ENCODE measurements at places on chromosomes 11 and 22. TPM values are rescaled to one million over a fixed set of nuclear protein-coding genes. Genes with fewer than 3 reads are reported as not detected.
A peak's percentile ranks its signal among the peaks of the same experiment; 100 is the strongest.

GRCh38 chr22:46053563-46054090, 76.7 kb upstream of the WNT7B start:
- peak; percentile 80 for DNase-seq

DNA sequence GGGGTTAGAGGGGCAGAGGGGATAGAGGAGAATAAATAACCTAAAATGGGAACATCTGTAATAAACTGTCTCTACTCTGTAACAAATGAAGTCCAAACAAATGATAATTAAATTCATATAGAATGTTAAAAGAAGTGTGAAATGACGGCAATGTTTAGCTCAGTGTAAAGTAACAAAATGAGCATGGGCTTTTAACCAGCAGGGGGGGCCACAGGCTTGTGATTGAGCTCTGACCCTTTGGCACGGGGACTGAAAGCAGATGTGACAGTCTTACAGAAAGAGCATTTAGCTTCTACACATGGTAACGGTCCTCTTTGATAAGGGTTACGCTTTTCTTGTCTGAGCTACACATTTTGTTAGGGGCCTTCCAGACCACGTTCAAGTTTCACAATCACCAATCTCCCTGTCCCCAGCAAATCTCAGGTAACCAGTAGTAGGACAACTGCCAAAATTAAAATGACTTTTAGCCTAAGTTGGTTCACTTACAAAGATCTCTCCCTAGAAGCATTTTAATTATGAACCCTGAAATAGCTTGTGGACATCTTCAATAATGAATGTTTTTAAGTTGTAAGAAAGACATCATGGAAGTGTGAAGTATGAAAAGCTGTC, 262.5 kb downstream of the DCDC1 start:
- DNase-seq, result peak; percentile 14

DNA sequence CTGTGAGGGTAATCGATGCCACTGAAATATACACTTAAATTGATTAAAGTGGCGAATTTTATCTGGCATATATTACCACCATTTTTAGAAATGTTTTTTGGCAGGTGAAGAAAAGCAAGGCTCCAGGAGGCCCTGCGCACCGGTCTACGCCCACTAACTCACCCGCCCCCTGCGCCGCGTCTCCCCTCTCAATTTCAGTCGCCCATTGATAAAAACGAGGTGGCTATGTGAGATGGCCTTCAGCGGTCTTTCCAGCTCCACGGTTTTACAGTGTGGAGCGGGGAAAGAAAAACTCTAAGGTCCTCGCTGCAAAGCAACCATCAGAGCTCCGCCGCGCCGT, 602 bp upstream of the AQP11 start:
- no peak for DNase-seq

MYO7A gene
- 18.2 TPM for total RNA-seq

FGF19 gene
- total RNA-seq, result 0.97 TPM

GRCh38 chr11:19116276-19116970, 545 bp upstream of the ZDHHC13 start:
- DNase-seq, result no peak

DNA sequence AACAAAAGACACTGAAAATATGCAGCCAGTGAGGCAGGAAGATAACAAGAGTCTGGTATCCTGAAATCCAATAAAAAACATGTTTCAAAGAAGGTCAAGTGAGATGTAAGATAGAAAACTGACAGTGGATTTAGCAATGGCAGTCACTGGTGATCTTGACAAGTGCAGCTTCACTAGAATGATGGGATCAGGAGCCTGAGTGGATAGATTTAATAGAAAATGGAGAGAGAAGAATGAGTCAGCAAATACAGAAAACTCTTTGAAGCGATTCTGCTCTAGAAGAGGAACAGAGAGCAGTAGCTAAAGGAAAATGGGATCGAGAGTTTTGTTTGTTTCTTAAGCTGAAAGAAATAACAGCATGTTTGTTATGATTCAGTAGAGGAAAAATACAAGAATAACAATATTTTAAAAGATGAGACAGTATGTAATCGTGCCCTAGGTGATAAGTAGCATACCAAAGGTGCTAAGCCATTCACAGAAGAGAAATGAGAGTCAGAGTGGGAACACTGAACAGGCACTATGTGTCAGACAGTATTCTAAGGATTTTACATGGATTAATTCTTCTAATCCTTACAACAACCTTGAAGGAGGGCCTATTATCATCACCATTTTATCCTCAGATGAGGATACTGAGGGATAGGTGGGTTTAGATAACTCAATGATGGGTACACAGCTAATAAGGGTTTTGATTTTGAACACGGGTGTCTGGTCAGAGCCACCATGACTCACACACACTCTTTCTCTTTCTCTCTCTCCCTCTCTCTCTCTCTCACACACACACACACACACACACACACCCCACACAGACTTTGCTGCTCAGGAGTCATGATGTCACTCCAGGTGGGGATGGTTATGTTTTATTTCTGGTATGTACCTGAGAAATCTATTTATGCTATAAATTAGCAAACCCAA, 36.3 kb downstream of the MRE11 start:
- DNase-seq, result no peak

DNA sequence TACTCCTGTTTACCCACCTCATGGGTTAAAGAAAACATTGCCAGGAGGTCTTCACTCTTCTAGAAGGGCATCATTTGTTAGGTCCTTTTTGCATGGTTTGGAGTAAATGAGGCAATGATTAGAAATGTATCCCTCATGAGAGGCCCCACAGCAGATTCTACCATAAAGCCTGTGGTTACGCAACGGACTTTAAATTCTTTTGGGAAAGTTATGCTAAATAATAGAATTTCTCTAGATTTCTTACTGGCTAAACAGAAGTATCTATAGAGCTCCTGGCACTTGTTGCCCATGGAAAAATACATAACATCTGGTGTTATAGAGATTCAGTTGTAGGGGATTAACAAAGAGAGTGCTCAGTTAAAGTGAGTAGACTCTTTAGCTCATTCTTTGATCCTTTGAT, 15.1 kb upstream of the ATXN10 start:
- no peak for DNase-seq

- DNase-seq, result no peak
Measured at GRCh38 chr11:108223348-108224149, 682 bp downstream of the ATM start.

GRCh38 chr11:69982690-69983570, 95.2 kb upstream of the ANO1 start:
- no peak for DNase-seq

DNA sequence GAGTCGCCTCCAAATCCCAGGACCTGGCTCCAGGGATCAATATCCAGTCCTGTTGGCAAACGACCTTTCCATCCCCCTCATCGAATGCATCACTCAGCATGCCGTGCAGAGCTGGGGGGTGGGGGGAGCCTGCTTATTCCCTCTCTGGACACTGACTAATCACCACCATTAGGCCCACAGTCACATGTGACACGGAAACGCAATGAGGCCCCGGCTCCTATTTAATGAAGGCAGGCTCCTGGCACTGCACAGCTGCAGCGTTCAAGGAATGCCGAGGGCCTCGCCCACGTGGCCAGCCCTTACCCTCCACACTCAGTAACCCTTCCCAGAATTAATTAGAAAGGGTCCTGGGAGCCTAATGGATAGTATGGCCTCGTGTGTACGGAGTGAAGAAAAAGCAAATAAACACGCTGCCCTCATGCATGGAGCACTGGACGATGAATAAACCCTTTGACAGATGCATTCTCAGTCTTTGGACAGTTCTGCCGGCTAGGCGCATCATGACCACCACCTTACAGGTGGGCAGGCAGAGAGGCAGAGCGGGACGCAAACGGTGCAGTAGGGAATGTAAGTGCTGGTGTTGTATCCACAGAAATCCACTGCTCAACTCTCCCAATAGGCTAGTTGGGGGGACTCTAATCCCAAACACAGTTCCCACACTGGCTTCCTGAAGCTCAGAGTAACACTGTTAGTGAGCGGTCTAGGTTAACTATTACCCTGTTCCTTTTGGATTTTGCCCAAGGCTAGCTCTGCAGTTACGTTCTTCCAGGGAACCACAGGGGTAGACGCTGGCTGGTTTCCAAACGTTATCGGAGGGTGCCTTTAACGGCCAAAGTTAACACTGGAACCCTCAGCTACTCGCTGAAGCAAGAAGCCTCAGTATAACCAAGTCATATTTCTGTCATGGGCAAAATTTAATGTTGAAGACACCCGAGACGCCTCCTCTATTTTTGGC, 490.1 kb downstream of the OPCML start:
- DNase-seq, result no peak

GRCh38 chr11:88383447-88383846, 45.9 kb upstream of the CTSC start:
- no peak for DNase-seq

LRRN4CL gene
- total RNA-seq, result 36.2 TPM

DNA sequence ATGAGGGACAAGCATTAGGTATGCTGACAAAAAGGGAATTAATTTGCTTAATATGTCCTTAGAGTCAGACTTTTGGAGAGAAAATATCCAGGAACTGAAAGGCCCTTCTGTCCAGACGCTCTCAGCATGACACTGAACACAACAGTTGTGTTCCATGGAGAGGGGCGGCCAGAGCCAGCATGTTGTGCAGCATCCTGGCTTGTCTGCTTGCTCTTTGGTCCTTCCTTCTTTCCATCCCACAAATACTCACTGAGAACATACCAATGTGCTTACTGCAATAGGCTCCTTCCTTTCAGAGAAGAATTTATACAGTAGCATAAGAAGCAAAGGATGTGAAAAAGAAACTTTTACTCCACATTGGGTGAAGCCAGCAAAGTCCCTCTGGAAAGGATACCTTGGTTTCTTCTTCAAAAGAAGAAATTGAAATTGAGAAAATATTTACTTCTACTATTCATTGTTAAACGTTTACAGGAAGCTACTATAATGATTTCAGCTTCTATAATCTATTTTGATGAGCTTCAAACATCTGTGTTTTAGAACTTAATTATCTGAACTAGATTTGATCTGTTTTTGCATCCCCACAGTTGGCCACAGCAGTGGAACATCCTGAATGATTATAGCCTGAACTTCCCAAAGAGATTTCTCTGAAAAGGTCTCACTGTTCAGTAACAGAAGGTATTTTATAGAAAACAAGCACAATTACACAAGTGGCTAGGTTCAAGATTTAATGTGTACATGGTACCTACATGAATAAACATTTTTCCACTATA, 304.1 kb upstream of the PITPNB start:
- peak; percentile 17 for DNase-seq

GRCh38 chr11:102289592-102289991, 27.7 kb upstream of the BIRC3 start:
- no peak for DNase-seq

GRCh38 chr11:126079621-126080124, 17.0 kb upstream of the CDON start:
- DNase-seq, result no peak

- DNase-seq, result no peak
Measured at GRCh38 chr22:38707346-38707745, 1.6 kb downstream of the GTPBP1 start.

GRCh38 chr22:46936378-46936903, 174.0 kb downstream of the TBC1D22A start:
- no peak for DNase-seq

DNA sequence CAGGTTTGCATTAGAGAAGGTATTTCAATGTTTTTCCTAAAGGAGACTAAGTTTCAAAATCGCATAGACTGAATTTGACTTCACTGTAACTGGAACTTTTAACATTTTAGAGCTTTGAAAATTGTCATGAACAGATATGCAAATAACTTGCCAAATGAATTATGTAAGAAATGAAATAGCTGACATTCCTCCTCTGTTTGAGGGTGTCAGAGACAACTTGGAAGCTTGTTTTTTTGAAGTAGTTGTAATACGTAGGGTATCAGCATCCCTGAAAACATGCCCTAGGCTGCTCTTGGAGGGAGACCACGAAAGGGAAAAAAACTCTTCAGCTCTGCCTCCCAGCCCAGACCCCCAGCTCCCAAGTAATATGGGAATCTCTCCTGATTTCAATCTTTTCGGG, 41.3 kb upstream of the CCDC179 start:
- DNase-seq, result no peak

B3GAT3 gene
- total RNA-seq, result 50.4 TPM

DNA sequence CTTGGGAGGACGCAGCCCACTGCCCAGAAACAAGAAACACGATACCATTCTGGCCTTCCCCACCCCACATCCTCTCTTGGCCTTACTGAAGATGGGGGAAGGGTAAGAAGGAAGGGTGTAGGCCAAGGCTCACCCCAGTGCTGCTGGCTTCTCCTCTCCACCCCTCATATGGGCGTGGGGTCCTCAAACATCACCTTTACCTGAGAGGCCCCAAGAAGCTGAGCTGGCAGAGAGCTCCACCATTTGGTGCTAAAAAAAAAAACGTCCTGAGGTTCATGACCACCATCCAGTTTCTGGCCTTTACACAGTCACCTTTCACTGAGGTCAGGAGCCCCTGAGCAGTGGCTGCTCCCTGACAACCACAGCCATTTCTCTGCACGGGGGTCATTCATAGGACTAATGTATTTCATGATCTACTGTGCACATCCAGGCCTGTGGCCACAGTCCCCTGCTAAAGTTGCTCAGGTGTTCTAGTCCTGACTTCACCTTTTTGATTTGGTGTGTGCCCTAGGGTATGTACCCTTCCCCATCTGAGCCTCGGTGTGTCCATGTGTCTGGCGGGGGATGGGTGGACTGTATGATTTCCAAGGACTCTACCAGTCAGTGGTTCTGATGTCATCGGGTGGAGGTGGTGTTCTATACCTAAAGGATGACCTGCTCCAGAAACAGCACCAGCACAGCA, 15.1 kb downstream of the RHOG start:
- no peak for DNase-seq

- no peak for DNase-seq
Measured at GRCh38 chr22:20064140-20064480, 15.9 kb upstream of the DGCR8 start.

GRCh38 chr11:1836011-1836945, 1.5 kb downstream of the SYT8 start:
- DNase-seq, result no peak

PHOX2A gene
- not detected for total RNA-seq

HIRA gene
- total RNA-seq, result 32.1 TPM

- no peak for DNase-seq
Measured at GRCh38 chr11:45282081-45282480, 4.1 kb downstream of the SYT13 start.

GRCh38 chr11:76735841-76736240, 47.3 kb upstream of the TSKU start:
- DNase-seq, result no peak

GRCh38 chr11:120807414-120808150, 216.3 kb upstream of the TBCEL start:
- no peak for DNase-seq

DNA sequence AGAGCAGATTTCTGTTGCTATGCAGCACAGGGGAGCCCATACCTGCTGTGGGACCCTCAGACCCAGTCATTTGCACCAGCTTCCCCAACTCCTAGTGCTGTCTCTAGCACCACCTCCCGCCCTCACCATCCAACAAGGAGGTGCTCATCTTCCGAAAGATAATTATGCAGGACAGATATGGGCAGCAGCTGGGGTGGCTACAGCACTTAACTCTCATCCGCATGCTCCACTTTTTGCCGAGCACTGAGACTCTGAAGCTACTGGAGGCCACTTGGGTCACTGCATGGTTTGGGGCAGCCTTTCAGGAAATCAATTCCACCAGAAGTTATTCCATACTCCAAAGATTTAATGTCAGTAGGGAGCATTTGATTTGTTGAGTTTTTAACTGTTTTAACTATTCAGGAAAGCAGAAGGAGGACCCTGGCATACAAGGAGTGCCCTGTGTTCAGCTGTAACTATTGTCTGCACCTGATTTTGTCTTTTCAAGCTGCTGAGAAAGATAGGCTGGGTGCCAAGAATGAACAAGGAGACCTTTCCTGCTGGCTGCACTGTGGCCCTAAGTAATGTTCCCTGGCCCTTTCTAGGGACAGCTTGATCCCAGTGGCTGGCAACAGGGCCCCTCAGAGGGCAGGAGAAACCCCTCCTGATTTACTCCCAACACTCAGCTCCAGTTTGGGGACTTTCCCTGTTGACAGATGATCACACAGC, 67.3 kb upstream of the CSNK2A3 start:
- no peak for DNase-seq

GRCh38 chr11:42521994-42522393, 789.8 kb upstream of the API5 start:
- DNase-seq, result no peak

Measured in uterus (tissue), 4 donors.